Activated naive CD8-positive, alpha-beta T cell treated with anti-CD3 and anti-CD28 coated beads, Interleukin-2, amount 10 ng/mL, durations not matched to agents 7 days and 5 days (primary cell): ENCODE measurements at places on chromosomes 11 and 22. TPM values are rescaled to one million over a fixed set of nuclear protein-coding genes. Genes with fewer than 3 reads are reported as not detected.

Gene BLID
- total RNA-seq = not detected

Gene CCDC89
- 0.22 TPM for total RNA-seq

Gene MCM5
- total RNA-seq = 194 TPM

Gene FXYD2
- 28.0 TPM for total RNA-seq

Gene PARVB
- total RNA-seq = 40.7 TPM

Gene OR51B4
- not detected for total RNA-seq

Gene WNT11
- 1.4 TPM for total RNA-seq

Gene SNX32
- 3.6 TPM for total RNA-seq

Gene GNAZ
- 0.20 TPM for total RNA-seq

Gene SGSM1
- total RNA-seq = 0.34 TPM

Gene MS4A3
- not detected for total RNA-seq

Gene VWCE
- total RNA-seq = 3.1 TPM

Gene SEPTIN5
- total RNA-seq = not detected

Gene KCNJ4
- total RNA-seq = not detected

Gene OLFML1
- not detected for total RNA-seq

Gene MPZL2
- 9.2 TPM for total RNA-seq

Gene DNAJC24
- 17.8 TPM for total RNA-seq

Gene POU2AF3
- not detected for total RNA-seq

Gene ACR
- not detected for total RNA-seq

- no peak for DNase-seq
Observed at GRCh38 chr22:23218867-23219251, 38.5 kb downstream of the BCR start.

GRCh38 chr11:22780952-22781593, 48.5 kb downstream of the SVIP start:
- no peak for DNase-seq

- DNase-seq = no peak
Observed at GRCh38 chr22:23922921-23923320, 28.7 kb downstream of the MIF start.

- DNase-seq = no peak
Observed at GRCh38 chr11:103317118-103317517, 207.9 kb downstream of the DYNC2H1 start.

- no peak for DNase-seq
Observed at GRCh38 chr11:131759140-131759539, 388.7 kb downstream of the NTM start.

- no peak for DNase-seq
Observed at GRCh38 chr11:92179017-92179670, 45.5 kb upstream of the FAT3 start.

DNA sequence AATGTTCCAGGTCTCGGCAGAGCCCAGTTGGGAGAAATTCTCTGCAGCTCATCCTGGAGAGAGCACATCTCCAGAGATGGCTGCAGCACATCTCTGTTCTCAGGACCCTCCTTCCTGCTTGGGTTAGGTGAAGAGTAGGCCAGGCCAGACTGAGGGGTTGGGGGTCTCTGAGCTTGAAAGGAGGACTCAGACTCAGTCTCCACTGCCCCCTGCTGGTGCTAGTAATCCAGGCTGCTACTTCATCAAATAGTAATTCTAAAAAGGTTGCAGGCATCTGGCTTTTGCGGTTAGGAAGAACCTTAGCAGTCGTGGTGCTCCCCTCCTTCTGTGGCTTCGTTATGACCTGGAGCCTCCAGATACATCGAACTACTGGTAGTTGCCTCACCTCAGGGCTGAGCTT, 9.7 kb downstream of the TUB start:
- DNase-seq = no peak

DNA sequence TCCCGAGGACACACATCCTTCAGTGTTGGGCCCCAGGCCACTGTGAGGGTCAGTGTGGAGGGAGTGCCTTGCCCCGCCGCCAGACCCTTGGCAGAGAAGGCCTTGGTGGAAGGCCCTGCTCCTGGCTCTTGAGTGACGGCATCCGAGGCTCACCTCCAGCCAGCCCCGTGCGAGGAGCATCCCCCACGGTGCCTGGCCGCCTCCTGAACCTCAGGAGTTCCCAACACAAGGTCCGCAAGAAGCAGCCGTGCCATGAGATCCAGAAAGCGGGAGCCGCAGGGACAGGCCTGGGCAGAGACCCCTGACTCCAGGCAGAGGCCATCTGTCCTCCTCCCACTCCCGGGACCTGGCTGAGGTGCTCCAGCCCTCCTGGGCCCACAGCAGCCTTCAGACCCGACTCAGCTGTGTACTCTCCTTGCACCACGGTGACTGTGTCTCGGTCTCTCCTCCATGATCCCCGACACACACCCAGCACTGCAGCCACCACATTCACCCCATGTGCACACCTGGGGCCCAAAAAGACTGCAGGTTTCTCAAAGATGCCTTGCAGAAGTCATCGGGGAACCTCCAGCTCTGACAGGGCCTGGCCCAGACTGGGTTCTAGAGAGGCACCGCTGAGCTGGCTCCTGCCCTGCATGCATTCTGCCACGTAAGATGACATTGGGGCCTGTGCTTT, 870.2 kb downstream of the BRD1 start:
- no peak for DNase-seq

- no peak for DNase-seq
Observed at GRCh38 chr22:25751174-25751581, 9.2 kb downstream of the MYO18B start.

GRCh38 chr11:34432822-34433221, 5.9 kb upstream of the CAT start:
- DNase-seq = no peak

DNA sequence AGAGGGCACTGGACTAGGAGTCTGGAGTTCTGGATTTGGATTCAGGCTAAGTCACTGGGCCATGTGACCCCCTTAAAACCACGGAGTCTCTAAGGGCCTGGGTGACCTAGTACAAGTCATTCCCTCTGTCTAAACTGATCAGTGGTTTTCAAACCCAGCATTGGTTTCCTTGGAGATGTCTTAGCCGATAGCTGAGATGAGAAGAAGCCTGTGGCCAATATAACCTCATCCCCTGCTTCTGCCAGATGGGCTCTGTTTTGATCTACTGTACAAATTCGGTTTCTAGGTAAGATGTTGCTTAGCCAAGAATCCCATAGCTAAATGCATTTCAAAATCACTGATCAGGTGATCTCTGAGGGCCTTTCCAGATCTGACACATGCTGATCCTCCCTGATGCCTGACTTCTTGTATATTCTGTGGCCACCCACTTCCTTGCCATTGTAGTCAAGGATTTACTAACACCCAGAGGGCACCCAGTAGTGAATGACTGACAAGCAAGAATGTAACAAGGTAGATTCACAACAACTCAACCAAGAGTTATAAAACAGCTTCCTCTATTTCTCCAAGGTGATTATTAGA, 53.1 kb downstream of the GALNT18 start:
- DNase-seq = no peak

- DNase-seq = no peak
Observed at GRCh38 chr11:118625036-118625690, 17.7 kb downstream of the PHLDB1 start.

GRCh38 chr22:47724751-47725150, 962.3 kb downstream of the TBC1D22A start:
- no peak for DNase-seq

GRCh38 chr11:110431674-110432073, 1.9 kb downstream of the FDX1 start:
- DNase-seq = no peak

DNA sequence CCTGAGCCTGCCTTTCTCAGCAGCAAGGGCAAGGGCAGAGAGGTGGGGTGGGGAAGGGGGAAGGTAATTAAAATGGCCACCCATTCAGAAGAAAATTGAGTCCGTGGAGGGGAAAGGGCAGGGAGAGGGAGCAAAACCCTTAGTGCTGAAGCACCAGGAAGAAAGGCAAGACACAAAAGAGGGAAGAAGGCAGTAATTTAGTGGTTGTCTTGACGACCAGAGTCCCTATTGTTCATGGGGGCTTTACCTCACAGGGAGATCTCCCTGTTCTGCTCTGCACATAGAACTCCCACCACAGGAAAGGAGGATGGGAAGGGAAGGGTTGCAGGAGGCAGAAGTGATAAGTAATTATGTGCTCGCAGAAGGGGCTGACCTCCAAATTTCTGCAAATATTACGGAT, 23.4 kb downstream of the SNX19 start:
- DNase-seq = no peak

- peak; percentile 68 for DNase-seq
Observed at GRCh38 chr22:38203090-38203810, 1.5 kb downstream of the MAFF start.

- no peak for DNase-seq
Observed at GRCh38 chr22:46245511-46245910, 4.6 kb downstream of the CDPF1 start.

- no peak for DNase-seq
Observed at GRCh38 chr11:134001088-134001487, 44.3 kb upstream of the IGSF9B start.

DNA sequence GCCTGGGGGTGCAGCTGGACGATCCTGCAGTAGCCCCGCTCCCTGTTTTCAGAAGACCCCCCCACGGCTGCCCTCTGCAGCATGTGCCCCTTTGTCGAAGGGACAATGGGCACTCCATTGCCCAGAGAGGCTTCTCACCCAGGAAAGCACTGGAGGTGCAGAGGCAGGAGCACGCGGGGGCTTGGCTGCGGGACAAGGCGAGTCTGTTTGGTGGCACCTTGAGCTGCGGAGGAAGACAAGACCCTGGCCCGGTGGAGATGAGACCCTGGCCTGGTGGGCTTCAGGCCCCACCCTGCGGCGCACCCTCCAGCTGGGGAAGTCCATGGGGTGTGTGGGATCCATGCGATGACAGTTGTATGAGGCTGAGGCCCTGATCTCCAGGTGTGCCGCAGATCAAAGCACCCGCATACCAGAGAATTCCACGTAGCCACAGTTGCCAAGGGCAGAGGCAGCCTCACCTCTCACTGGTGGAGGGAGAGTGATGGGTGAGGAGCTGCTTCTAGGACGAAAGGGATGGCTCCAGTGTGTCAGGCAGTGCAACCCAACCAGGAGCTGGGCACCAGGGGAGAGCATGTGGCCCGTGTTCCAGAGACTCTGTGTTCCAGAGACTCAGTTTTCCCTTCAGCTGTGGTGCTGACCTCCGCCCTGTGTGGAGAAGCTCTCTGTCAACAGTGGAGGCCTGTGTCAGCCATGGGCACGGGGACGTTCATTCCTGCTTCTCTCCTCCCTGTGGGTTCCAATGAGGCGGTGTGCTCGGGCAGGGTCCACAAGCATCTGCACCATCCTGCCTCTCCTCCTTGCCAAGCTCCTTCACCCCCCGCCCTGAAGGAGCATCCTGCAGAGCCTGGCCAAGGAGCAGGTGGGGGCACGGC, 10.0 kb downstream of the TBX1 start:
- no peak for DNase-seq

DNA sequence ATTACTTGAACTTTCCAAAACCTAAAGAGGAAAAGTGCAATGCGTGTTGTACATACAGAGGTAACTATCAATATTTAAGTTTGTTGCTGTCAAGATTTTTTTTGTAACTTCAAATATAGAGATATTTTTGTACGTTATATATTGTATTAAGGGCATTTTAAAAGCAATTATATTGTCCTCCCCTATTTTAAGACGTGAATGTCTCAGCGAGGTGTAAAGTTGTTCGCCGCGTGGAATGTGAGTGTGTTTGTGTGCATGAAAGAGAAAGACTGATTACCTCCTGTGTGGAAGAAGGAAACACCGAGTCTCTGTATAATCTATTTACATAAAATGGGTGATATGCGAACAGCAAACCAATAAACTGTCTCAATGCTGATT, 2.1 kb downstream of the ADM start:
- DNase-seq = no peak

DNA sequence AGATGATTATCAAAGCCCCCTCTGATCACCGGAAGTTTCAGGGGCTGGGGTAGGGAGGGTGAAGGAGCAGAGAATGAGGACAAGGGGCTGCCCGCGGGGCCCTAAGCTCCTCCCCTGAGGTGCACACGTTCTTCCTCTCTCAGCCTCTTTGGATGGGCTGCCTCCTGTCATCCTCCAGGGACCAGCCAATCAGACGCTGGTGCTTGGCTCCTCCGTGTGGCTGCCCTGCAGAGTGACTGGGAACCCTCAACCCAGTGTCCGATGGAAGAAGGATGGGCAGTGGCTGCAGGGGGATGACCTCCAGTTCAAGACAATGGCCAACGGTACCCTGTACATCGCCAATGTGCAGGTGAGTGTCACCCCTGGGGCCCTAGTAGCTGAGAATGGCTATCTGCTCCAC, 7.5 kb downstream of the ROBO3 start:
- DNase-seq = no peak

GRCh38 chr11:94853836-94854235, 85.7 kb downstream of the AMOTL1 start:
- no peak for DNase-seq

- no peak for DNase-seq
Observed at GRCh38 chr11:47328449-47329390, 23.8 kb downstream of the MYBPC3 start.

- no peak for DNase-seq
Observed at GRCh38 chr22:23175817-23176644, 4.3 kb upstream of the BCR start.

GRCh38 chr11:99781074-99781473, 760.3 kb downstream of the CNTN5 start:
- DNase-seq = no peak

DNA sequence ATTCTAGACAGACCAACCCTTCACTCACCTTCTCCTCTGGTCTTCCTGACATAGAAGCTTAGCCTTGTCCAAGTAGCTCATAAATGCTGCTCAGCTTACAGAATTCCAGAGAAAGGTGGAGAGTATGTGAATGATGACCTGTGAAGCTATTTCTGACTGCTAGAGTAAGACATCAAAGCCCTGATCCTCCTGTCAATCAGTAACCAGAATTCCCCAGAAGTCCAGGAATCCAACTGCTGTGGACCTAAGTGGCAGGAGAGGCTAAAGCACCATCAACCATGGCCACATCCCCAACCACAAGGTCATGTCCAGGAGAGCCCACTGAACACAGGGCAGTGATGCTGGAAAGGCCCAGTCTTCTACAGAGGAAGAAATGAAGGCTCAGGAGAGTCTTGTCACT, 2.6 kb downstream of the OR51G2 start:
- DNase-seq = no peak

GRCh38 chr11:122045181-122045586, 70.8 kb downstream of the BLID start:
- DNase-seq = no peak

- DNase-seq = no peak
Observed at GRCh38 chr22:20578192-20578591, 70.8 kb downstream of the MED15 start.

GRCh38 chr11:73991471-73992006, 8.9 kb upstream of the UCP2 start:
- peak; percentile 20 for DNase-seq

DNA sequence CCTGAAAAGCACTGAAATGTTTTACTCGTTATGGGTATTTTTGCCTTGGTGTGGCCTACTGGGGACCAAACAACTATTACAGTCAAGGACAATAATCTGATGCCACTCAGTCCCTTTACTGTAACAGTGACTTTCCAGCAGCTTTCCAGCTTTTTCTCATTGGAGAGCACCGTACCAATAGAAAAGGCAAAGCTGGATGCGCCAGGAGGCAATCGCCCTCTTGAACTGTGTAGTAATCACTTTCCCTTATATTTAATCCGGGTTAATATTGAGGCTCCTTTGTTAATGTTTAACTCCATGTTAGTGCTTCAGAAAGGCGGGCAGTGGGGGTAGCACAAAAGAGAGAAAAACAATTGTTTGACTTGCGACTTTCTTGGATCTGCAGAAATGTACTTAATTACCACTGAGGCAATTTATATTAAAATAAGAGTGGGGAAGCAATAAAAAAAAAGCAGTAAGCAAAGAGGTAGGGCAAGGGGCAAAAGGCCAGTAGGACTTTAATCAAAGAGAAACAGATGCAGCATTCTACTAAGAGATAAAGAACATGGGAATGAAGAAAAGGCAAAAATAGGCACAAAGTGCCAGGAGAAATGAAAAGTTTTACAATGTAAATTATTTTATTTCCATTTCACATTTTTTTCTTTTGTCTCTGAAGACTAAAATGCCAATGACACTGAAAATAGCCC, 81.6 kb downstream of the LRRC4C start:
- no peak for DNase-seq
